Cerebellum (tissue), 4 donors: ENCODE measurements at places on chromosomes 12 and 14.

DNA sequence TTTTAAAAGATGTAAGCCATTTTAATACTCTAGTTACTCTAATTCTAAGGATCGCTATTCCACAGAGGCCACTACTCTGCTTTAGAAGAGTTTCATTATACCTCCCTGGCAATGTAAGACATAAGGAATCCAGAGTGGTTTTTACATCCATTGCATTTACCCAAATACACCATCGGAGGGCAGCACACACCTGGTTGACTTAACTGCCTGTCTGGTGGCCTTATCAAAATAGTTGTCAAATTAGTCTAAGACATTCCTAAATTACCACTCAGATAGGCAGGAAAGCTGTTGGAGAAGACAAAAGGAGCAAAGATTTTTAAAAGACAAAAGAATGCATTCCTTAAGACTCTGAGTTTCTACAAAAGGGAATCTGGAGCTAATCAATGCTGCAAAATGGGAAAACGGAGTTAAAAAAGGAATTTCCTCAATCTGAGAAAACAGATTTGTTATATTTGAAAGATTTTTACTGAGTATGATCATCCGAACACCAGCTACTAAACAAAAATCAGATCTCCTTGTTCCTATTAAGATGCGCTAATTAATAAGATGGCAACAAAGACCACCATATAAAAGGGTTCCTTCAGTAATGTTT, 33.8 kb upstream of the FGD4 start:
- peak; percentile 48 for DNase-seq

- peak; percentile 44 for DNase-seq
These were observed 17.4 kb upstream of the FLVCR2 start for GRCh38 chr14:75561013-75561432.

- no peak for DNase-seq
These were observed 38.6 kb downstream of the ARF6 start for GRCh38 chr14:49931523-49931922.

DNA sequence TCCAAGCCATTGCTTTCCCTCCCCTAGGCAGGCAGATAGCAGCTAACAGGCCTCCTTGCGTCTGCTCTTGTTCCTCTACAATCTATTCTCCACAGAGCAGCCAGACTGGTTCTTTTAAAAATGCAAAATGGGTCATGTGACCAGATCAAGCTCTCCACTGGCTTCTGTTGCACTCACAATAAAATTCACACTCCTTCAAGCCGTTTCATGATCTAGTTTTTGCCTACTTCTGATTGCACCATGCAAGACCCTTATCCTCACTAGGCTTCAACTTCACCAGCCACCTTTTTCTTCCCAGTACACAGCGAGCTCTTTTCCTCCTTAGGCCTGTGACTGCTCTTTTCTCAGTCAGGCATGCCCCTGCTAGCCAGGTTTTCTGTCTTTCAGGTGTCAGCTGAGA, 6.1 kb upstream of the KRAS start:
- DNase-seq, result no peak

- DNase-seq, result no peak
These were observed 72.6 kb downstream of the BBS10 start for GRCh38 chr12:76275511-76276093.

DNA sequence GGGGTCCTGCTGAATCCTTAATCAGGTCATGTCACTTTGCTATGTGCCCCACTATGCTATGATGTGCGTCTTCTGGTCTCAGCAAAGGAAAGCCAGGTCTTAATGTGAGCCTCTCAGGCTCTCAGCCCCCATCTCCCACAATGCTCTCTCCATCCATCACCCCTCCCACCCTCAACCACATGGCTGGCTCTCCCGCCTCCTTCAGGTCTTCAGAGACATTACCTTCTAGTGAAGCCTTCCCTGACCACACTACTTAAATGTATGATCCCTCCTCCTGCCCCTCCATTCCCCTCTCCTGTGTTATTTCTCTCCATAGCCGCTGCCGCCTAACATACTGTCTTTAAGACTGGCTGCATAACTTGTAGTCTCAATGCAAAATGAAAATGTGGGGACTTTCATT, 50.5 kb downstream of the KRT80 start:
- DNase-seq, result no peak

- no peak for DNase-seq
These were observed 268.6 kb downstream of the BTG1 start for GRCh38 chr12:91877022-91877421.

GRCh38 chr14:37329189-37330001, 131.7 kb downstream of the MIPOL1 start:
- no peak for DNase-seq

GRCh38 chr14:90301122-90301521, 30.6 kb downstream of the NRDE2 start:
- DNase-seq, result no peak

- no peak for DNase-seq
These were observed 234.8 kb downstream of the PIK3C2G start for GRCh38 chr12:18496156-18496555.

- DNase-seq, result no peak
These were observed 115.9 kb downstream of the NTN4 start for GRCh38 chr12:95674631-95675030.

GRCh38 chr12:94290353-94290752, 142.0 kb downstream of the PLXNC1 start:
- no peak for DNase-seq

DNA sequence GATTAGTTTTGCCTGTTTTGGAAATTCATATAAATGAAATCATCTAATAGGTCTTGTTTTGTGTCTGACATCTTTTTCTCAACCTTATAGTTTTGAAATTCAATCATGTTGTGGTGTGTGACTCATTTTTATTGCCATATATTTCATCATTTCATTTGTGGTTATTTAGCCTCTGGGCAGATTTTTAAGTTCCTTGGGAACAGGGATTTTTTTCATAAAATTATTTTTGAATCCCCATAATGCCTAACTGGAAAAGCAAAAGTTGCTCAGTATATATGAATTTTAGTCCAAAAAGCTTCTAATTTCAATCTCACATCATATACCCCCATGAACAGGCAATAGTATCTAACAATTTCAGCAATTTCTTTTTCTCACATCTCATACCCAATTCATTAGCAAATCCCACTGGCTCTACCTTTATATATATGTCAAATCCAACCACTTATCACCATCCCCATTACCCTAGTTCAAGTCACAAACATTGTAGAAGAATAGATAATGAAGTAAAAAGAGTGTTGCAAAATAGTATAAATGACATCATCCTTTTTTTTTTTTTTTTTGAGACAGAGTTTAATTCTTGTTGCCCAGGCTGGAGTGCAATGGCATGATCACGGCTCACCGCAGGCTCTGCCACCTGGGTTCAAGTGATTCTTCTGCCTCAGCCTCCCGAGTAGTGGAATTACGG, 2.6 kb upstream of the OR6J1 start:
- DNase-seq, result no peak

DNA sequence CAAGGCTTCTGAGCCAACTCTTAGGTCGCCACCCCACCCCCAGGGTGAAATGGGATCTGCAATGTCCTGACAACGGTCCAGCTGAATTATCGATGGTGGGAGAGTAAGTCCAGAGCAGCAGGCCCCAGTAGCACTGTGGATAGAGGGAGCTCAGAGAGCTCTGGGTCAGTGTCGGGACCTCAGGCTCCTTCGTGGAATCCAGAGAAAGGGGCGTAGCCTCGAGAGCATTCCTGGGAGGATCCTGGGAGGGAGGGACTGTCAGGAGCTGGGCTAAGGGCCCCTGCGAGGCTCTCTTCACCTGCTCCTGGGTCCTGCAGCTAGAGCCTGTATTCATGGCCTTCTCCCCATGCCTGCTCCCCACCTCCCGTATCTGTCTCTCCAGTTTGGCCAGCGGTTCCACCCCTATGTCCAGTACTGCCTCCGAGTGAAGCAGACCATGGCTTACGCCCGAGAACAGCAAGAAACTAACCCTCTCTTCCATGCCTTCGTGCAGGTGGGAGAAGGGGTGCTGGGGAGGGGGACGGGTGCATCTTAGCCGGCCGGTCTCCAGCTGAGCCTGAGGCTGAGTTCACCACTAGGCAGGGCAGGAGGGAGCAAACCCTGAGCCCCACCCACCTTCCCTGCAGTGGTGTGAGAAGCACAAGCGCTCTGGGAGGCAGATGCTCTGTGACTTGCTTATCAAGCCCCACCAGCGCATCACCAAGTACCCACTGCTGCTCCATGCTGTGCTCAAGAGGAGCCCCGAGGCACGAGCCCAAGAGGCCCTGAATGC, 6.6 kb downstream of the PLEKHG6 start:
- no peak for DNase-seq

DNA sequence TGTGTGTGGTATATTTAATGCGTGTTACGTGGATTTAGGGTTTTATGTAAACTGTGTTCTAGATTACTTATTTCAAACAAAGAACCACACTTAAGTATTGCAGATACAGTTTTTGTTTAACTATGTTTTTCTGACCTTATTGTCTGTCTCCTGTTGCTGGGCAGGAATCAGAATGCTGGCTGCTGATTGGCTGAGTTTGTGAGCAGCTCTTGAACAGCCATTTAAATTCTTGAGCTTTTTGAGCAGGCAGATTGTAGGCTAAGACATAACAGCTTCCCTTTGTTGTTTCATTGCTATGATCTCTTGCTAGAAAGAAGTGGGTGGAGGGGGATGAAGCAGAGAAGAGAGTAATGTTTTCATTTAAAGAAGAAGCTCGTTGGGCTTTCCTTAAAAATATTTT, 52.2 kb downstream of the ATF7IP start:
- DNase-seq, result peak; percentile 51

GRCh38 chr12:48936379-48936979, 11.2 kb upstream of the FKBP11 start:
- DNase-seq, result peak; percentile 79

- DNase-seq, result no peak
These were observed 308.2 kb upstream of the FBXO33 start for GRCh38 chr14:39740454-39740853.

- DNase-seq, result no peak
These were observed 698.7 kb upstream of the TBX3 start for GRCh38 chr12:115382681-115383080.
